ENCODE measurements at places on chromosomes 13 and 19.

- DNase-seq: no peak
Observed at GRCh38 chr19:58182577-58182988, 278 bp upstream of the ZNF274 start.

GRCh38 chr13:114152831-114153371 is 20.5 kb upstream of the RASA3 start:
- DNase-seq: no peak

DNA sequence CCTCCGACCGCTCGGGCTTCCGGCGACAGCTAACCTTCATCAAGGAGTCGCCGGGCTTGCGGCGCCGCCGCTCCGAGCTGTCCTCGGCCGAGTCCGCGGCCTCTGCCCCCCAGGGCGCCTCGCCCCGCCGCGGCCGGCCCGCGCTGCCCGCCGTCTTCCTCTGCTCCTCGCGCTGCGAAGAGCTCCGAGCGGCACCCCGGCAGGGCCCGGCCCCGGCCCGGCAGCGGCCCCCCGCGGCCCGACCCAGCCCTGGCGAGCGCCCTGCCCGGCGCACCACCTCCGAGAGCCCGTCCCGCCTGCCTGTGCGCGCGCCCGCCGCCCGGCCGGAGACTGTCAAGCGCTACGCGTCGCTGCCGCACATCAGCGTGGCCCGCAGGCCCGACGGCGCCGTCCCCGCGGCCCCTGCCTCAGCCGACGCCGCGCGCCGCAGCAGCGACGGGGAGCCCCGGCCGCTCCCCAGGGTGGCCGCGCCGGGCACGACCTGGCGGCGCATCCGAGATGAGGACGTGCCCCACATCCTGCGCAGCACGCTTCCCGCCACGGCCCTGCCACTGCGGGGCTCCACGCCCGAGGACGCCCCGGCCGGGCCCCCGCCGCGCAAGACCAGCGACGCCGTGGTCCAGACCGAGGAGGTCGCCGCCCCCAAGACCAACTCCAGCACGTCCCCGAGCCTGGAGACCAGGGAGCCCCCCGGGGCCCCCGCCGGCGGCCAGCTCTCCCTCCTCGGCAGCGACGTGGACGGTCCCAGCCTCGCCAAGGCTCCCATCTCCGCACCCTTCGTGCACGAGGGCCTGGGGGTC is 9.6 kb downstream of the C19orf25 start:
- no peak for DNase-seq

DNA sequence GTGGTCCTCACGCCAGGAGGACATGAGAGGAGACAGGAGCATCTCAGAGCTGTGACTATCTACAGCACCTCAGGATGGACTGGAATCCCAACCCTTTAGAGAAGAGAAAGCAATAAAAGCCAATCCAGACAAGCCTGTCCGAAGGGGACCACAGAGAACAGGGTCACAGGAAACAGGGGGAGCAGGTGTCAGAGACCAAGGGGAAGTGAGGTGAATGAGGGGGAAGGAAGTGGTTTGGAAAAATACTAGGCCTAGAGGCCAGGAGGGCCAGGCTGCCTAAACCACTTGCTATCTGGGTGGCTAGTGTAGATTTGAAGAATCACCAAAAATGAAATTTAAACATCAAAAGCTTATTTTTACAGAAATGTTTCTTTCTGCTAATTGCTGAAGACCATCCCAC is 16.2 kb downstream of the TMTC4 start:
- no peak for DNase-seq

DNA sequence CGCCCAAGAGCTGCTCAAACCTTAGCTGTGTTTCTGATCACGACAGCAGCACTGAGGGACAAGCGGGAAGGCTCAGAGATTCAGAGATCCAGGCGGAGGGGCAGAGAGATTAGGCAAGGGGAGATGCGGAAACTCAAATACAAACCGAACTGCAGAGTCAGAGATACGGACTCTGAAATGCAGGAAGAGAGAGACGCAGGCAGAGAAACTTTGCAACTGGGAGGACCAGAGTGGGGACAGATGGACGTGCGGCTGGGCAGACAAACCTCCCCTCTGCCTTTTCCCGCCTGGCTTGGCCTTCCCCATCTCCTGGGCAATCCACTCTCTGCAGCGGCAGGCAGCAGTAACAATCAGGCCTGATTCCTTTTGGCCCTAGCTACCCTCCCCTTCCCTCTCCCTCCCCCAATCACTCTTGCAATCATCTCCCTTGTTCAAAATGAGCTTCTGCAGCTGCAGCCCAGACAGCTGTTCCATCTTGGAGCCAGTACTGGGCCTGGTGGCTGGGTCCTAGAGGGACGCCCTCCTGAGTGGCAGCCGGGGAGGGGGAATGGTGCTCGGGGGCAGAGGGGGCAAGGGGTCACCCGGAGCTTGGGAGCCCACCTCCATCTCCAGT is 29.7 kb downstream of the OLFM2 start:
- peak; percentile 58 for DNase-seq

- no peak for DNase-seq
Observed at GRCh38 chr19:45933759-45934158, 19.2 kb upstream of the NANOS2 start.

- DNase-seq: no peak
Observed at GRCh38 chr19:49447485-49448431, 3.9 kb downstream of the PIH1D1 start.
